Pancreas (tissue), 10 donors: ENCODE measurements at places on chromosomes 6 and 20. TPM values are rescaled to one million over a fixed set of nuclear protein-coding genes. Genes with fewer than 3 reads are reported as not detected.
A peak's percentile ranks its signal among the peaks of the same experiment; 100 is the strongest.

DNA sequence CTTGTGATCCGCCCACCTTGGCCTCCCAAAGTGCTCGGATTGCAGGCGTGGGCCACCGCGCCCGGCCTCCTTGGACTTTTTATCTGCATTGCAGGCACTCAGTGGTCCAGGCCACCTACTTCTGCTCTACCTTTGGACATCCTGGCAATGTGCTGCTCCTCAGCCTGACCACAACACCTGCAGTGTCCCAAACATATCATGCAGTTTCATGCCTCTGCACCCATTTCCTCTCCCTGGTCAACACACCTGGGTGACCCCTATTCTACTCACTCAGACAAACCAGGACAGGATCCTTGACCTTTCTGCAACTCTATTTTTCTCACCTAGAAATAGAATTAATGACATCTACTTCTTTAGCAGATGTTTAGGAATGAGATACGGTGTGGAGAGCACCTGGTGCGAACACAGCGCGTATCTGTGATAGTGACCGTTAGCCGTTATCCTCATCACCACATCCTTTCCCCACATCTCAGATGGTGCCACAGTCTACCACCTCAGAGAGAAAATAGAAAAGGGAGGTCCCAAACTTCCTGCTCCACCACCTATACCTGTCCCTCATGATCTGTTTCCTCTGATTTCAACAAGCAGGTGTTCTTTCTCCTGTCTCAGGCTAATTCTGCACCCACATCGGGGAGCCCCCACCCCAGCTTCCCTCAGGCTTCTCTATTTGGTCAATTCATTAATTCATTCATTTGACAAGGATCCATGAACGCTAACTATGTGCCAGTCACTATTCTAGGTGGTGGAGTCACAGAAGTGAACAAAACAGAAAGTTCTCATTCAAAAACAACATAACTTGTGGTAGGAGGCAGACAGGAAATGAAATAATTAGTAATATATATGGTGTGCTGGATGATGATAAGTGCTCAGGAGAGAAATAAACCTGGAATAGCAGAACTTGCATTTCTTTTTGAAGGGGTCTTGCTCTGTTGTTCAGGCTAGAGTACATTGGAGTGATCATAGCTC is 4.3 kb upstream of the BTN3A2 start:
- no peak for DNase-seq

GRCh38 chr6:38527371-38527770 is 112.4 kb downstream of the BTBD9 start:
- DNase-seq: no peak

- DNase-seq: no peak
Measured at GRCh38 chr6:125804264-125804663, 13.5 kb downstream of the NCOA7 start.

DNA sequence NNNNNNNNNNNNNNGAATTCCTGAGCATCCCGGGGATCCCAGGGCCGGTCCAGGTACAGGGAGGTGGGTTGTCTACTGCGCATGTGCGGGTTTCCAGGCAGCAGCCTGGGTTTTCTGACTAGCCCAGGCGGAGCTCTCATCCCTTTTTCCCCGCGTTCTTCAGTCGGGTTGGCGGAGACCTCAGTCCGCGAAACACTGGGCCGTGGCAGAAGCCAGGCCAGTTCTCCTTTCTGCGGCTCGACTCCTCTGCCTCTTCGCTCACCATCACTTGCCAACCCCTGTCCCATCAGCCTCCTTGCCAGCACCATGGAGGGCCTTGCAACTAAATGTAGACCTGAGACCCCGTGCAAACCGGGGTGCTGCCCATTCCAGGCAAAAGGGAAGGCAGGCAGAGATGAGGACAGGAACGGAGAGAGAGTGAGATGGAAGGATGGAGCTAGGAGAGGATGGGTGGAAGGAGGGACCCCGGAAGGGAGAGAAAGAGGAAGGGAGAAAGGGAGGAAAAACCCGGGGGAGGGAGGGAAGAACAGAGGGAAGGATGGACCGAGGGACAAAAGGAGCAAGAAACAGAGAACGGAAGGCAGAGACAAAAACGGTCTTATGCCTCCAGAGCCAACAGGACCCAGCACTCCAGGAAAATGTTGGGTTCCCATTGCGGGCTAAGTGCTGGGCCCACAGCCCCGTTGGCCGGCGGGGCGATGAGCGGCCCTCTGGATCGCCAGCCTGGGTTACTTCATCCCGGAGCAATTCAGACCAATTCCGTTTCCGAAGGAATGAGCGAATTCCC is 445.4 kb upstream of the DEFB115 start:
- no peak for DNase-seq

- no peak for DNase-seq
Measured at GRCh38 chr6:44059359-44060346, 67.6 kb downstream of the MRPL14 start.

- no peak for DNase-seq
Measured at GRCh38 chr6:8207869-8208191, 105.5 kb upstream of the EEF1E1 start.

DNA sequence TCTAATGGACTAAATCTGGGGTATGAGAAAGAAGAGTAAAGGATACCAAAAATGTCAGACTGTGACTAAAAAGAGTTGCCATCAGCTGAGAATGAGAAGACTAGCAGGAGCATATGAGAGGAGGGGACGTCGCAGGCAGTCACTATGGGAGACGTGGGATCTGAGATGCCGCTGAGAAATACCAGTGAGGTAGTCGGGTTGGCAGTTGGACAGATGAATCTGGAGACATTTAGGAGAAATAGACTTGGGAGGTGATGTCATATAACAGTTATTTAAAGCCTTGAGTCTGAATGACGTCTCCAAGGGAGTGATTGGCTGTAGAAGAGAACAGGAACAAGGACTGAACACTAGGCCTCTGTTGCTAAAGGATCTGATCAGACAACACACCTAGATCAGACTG is 51.5 kb upstream of the TRIM26 start:
- no peak for DNase-seq

GRCh38 chr6:7979831-7980230 is 69.2 kb upstream of the TXNDC5 start:
- no peak for DNase-seq

DNA sequence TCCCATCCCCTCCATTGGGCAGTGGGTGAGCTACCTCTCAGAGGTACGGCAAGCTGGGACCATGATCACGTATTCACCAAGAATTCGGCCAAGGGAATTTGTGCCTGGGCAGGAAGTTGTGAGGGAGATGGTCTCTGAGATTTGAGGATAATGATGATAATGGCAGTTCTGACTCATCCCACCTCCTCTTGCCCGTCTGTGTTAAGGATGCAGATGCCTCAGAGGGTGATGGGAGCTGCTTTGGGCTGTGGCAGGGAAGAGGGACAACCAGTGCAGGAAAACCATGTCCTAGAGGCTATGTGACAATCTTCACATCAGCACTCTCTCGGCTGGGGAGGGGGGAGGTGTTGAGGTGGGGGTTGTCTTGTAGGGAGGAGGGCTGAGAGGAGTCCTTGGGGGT is 4.3 kb downstream of the TGM6 start:
- DNase-seq: no peak

DNA sequence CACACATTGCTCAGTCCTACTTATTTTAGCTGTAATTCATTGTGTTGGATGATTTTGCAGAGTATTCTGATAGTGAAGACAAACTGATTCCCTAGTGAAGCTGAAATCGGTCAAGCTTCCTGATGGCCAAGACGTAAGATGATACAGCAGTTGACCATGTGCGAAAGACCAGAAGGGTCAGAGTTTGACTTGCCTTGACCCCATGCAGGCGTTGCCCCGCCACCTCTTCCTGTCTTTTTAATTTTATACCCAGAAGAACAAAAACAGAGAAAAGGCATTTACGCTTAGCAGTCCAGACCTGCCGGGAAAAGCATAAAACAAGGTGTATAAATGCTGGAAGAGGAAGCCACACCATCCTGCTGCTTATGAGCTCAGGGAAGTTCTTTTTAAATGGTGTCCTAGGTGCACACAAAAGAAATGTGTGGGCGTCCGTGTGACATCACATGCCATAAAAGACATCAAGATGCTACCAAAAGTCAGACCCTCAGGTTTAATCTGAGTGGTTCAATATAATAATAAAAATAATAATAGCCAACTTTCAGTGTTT is 32.2 kb downstream of the TSHZ2 start:
- DNase-seq: no peak

DNA sequence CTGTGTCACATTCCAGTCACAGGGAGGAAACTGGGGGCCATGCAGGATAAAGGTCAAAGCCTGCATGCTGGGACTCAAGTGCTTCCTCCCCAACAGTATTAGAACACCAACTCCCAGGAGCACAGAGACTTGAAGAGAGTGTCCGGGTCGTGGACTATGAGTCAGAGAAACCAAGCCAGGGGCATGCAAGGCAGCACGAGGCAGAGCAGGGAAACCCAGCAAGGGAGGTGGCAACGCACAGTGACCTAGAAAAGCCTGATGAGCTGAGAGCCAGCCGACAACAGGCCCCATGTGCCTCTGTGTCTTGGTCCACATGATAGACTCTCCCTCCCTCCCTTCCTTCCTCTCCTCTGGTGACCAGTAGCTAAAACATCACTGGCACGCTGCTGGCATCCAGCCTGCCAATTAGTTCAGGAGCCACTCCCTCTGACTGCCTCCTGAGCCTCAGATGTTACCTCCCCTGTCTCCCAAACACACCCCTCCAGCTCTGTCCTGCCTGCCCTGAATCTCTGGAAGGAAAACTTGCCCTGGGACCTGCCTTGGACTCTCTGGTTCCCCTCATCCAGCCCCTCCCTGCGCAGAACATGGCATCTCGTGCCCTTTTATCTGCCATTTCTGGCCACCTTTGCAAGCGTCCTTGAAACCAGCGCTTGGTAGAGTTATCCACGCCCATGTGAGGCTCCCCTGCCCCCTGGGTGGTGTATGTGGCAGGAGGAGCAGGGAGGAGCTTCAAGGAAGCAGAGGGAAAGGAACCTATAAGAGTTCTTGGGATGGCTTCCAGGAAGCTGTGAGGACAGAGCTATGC is 16.2 kb upstream of the RNF39 start:
- DNase-seq: no peak

GRCh38 chr20:61963885-61964674 is 101.6 kb downstream of the TAF4 start:
- DNase-seq: no peak

- DNase-seq: no peak
Measured at GRCh38 chr6:154899824-154900463, 95.2 kb upstream of the TIAM2 start.

GRCh38 chr20:35276408-35276807 is 1.5 kb downstream of the MMP24OS start:
- DNase-seq: no peak

GRCh38 chr20:37418591-37419109 is 72.7 kb downstream of the SRC start:
- DNase-seq: no peak

GRCh38 chr20:49508435-49509199 is 26.1 kb upstream of the KCNB1 start:
- DNase-seq: no peak

GRCh38 chr6:63509652-63510352 is 62.5 kb upstream of the LOC128125822 start:
- DNase-seq: peak; percentile 83

DNA sequence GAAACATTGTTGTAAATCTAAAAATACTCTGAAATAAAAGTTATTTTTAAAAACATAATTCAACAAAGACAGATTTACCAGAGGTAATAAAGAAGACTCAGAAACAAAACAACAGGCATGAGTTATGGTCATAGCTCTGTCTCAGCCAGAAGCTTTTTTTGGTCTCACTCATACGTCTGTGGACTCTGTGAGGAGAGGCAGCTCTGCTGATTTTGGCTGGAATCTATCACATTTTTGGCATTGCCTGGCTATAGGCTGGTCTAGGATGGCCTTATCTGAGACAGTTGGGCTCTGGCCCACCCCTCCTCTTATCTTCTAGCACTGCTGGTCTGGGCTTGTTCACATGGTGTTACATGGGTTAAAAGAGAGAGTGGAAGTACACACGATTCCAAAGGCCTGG is 514.0 kb upstream of the BTBD3 start:
- DNase-seq: no peak

DNA sequence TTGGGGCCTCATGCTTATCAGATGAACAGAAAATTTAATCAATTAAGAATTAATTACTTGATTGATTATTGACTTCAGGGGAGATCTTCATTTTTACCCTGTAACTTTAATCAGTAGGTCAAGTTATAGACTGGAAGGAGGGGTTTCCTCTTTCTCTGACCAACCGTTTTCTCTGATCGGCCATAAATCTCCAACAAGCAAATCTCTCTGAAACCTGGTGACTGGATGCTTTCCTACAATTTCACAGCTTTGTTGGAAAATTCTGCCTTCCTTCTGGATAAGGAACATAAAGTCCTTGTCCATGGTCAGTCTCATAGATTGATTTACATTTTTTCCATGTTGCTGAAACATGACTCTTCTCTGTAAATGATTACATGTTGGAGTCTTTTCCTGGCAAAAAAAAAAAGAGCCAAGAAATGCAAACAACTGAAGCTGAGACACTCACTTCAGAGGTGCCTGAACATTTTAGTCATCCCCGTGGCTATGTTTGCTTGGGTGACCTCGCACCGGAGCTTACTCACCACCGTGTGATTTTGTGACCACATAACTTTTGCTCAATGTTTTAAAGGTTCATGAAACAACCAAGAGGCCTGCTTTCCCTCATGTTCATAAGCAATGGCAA is 31.0 kb downstream of the IRF4 start:
- no peak for DNase-seq

GRCh38 chr6:150452428-150453243 is 83.8 kb downstream of the IYD start:
- no peak for DNase-seq

- no peak for DNase-seq
Measured at GRCh38 chr6:154202339-154202738, 154.3 kb downstream of the IPCEF1 start.

DNA sequence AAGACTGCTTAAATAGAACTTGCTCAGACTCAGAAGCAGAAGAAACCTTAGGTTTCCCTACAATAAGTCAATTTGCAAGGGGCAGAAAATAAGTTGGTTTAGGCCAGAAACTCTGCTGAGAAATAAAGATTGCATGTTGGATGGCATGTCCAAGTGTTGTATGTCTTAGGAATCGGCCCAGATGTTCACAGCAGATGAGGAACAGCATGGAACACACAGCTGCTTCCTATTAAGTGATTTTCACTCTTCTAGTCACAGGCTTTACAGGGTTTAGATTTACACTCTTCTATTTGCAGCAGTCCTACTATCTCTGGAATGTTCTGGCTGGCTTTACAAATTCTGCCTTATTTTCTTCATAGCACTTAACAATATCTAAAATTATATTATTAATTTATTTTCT is 3.2 kb downstream of the ZKSCAN4 start:
- DNase-seq: no peak

Gene RSPO4
- not detected for total RNA-seq

Gene TTBK1
- 0.15 TPM for total RNA-seq

Gene ERVFRD-1
- total RNA-seq: not detected

Gene BEND6
- not detected for total RNA-seq

Gene SLC4A11
- 0.71 TPM for total RNA-seq

Gene C20orf144
- not detected for total RNA-seq

Gene PAK5
- total RNA-seq: 1.6 TPM

Gene VSX1
- 0.18 TPM for total RNA-seq

Gene GLP1R
- 8.9 TPM for total RNA-seq

Gene PTCRA
- total RNA-seq: not detected

Gene MAS1L
- total RNA-seq: not detected
